ENCODE measurements at places on chromosomes 5 and 9. TPM values are rescaled to one million over a fixed set of nuclear protein-coding genes. Genes with fewer than 3 reads are reported as not detected.

- no peak for DNase-seq
Measured at GRCh38 chr5:57368010-57368409, 114.6 kb downstream of the ACTBL2 start.

- DNase-seq = no peak
Measured at GRCh38 chr5:6408627-6409446, 30.5 kb upstream of the MED10 start.

DNA sequence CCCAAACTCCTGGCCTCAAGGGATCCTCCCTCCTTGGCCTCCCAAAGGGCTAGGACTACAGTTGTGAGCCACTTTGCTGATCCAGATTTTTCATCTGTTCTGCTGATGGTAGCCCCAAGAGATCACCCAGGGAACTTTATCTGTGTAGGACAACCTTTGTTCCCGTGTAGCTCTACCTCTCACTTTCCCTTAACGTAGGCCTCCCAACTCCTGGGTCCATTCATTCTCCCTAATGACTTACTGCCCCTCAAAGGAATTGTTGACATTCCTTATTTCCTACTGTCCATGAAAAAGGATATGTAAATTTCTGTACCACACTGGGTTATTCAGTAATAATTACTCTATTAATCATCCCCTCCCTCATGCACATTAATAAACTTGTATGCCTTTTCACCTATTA, 51.0 kb upstream of the PHF24 start:
- no peak for DNase-seq

DNA sequence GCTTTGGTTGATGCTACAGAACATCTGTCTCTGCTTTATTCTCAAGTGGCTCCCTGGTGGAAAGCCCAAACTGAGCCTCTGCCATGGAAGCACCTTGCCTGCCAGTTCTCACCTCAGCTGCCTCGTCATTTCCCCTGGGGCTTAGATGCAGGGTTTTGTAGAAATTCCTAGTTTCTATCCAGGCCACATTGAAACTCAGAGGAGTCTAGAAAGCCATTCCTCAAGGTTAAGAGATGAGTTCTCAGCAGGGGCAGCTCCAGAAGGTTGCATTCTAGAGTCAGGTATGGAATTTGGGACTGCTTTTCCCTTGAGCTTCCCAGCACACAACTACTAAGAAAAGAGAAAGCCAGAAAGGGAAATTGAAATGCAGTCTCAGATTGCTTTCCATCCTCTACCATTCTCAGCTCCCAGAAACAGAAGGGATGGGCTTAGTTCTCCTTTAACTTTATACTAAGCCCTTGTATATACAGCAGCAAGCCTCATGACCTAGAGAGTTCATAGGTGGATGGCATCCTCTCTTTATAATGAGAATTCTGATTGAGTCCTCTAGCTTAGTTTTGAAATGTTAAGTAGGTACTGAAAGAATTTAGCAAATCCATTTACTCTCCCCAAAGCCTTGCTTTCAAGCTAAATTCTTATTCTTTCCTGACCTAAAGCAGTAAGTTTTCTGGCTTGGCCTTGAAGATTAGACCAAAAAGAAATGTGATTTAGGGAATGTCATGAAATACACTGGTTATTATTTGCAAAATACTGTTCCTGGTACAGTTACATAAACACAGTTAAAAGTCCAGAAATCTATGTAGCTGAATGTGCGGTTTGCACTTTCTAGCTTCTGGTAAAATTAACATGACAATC, 66.0 kb upstream of the MEF2C start:
- no peak for DNase-seq

The ITGA2 gene
- total RNA-seq = 10.2 TPM

The OR13J1 gene
- not detected for total RNA-seq

DNA sequence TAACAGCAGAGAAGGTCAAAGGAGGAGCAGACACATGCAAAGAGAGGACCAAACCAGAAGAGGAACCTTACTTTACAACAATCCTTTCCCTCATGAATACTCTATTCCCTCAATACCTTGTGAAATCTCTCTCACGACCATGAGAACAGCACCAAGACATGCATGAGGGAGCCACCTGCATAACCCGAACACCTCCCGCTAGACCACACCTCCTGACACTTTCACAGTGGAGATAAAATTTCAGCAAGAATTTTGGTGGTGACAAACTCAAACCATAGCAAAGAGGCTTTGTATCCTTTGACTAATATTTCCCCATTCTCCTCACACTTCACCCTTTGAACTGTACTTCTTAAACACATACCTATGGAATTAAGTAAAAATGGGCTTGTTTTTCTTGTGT, 101.7 kb downstream of the RORB start:
- no peak for DNase-seq

DNA sequence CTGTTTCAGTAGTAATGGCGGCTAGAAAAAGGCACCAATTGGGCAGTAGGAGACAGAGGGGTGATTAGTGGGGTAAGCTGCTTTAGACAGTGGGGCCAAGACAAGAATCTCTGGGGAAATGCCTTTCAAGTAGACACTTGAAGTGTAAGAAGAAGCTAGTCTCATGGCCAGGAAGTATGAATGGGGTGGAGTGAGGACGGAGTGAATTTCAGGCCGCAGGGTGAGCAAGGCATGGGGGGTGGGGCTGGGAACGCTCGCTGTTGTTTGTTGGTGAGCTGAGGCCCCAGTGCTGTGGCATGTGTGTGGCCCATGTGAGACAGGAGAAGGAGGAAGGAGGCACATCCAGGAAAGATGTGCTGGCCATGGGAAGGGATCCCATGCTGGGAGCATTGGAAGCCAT, 149.2 kb upstream of the NFIL3 start:
- no peak for DNase-seq

- DNase-seq = no peak
Measured at GRCh38 chr5:140996060-140996459, 29.8 kb downstream of the PCDHAC2 start.

DNA sequence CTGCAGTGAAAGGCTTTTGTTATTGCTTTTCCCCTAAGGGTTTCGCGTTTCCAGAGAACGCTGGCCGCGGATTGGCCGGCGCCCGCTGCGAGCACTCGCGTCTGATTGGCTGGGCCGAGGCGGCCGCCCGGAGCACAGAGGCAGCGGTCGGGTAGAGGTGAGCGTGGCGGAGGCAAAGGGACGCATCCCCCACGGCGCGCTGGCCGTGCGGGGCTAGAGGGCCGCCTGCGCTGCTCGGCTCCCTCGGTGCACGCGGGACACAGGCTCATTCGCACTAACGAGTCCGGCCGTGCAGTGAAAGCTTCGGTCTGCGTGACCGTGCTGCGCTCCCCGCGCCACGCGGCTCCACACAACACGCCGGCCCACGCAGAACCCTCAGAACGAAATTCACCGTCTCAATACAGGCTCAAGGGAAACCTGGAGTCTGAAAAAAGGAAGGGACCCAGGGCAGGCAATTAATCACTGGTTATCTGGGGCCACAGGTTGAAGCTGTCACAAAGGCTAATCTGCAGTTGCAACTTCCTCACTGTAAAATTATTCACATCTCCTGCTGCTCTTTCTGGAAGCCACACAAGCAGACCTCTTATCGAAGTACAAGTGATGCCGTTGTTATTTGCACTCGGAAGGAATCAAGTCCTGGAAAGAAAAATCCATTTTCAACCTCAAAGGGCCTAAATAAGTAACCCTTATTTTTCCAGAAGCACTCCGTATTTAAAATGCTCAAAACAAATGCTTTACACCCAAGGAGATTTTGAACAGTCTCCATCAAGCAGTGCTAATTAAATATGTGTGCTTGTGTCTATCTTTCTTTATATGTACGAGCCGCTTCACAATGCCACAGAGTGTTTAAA, 94.6 kb downstream of the ZNF608 start:
- no peak for DNase-seq

- no peak for DNase-seq
Measured at GRCh38 chr5:154107756-154108155, 69.0 kb downstream of the MFAP3 start.

- no peak for DNase-seq
Measured at GRCh38 chr5:68140763-68141162, 74.8 kb upstream of the PIK3R1 start.

- DNase-seq = no peak
Measured at GRCh38 chr5:67013719-67014118, 182.9 kb downstream of the CD180 start.

The ADAMTSL2 gene
- total RNA-seq = not detected

The BTNL3 gene
- total RNA-seq = not detected

GRCh38 chr5:96775689-96776088, 32.1 kb downstream of the ERAP1 start:
- DNase-seq = no peak

The LRSAM1 gene
- total RNA-seq = 25.4 TPM

GRCh38 chr5:78009937-78010527, 233.9 kb upstream of the TBCA start:
- DNase-seq = no peak

DNA sequence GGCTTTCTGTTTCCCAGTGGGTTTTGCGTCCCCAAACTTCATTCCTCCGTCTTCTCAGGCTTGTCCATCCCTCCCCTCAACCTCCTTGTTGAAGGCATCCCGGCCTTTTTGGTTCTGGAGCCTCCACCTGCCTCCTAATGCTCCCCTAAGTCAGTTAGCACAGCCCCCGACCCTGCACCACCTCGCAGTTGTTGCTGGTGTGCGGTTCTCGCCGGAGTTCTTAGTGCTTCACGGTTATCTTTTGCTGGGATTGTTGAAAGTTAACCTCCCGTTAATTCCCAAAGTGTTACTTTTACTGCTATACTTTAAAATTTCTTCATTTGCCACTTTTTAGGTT, 447 bp downstream of the UBLCP1 start:
- no peak for DNase-seq

The SPINK4 gene
- total RNA-seq = not detected

All from activated CD4-positive, alpha-beta memory T cell treated with anti-CD3 and anti-CD28 coated beads, Interleukin-2, amount 10 ng/mL, durations not matched to agents 7 days and 5 days (primary cell).